ENCODE measurements at places on chromosomes 12 and 14.

DNA sequence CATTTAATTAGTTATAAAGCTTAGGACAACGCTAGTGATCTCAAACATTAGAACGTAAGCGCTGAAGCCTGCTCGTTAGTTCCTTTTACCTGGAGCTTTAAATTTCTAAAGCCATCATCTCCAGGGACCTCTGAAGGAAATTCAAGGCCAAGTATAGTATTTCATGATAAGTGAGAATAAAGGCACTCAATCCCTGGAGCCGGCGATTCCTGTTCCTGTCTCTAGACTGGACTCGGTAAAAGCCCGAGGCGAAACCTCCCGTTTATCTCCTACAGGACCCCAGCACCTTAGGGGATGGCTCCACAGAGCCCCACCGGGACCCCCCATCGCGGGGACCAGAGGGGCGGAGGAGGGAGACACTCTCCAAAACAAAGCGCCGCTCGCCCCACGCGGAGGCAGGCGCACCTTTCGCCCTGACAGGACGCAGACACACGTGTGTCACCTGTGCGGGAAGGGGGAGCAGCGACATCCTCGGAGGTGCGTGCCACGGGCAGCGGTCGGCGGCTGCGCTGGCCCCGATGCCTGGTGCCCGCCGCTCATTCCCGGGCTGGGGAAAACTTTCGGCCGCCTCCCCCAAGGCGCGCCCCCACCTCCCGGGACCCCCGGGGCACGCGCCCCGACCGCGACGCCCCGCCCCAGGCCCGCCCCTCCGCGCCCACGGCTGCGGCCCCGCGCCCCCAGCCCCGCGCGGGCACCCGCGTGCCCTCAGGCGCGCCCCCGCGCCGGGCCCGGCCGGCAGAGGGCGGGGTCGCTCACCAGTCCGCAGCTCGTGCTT, 678 bp downstream of the RPS6KA5 start:
- DNase-seq, result peak; percentile 73

DNA sequence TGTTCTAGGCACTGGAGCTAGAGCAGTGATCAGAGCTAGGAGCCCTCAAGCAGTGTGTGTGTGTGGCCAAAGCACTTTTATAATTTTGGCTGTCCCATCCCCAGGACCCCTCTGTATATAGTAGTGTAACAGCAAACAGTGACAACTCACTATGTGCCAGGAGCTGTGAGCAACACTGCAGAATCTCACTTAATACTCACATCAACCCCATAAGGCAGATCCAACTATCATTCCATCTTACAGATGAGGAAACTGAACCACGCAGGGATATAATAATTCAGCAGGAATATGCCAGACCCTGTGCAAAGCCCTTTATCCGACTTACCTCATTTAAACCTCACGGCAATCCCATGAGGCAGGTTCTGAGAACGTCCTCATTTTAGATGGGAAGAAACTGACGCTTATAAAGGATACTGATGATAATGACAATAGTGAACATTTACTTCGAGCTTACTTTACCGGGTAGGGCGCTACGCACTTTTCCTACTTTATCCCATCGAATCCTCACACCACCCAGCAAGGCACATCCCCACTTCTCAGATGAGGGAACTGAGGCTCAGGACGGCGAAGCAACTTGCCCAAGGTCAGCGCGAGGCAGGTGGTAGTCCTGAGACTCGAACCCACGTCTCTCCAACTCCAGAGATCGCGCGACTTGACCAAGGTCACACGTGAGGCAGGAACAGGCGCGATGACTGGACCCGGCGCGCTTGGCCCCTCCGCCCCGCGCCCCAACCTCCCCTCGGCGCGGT, 687 bp downstream of the RAB35 start:
- peak; percentile 23 for DNase-seq

GRCh38 chr14:75440733-75441477, 13.1 kb downstream of the JDP2 start:
- no peak for DNase-seq

- no peak for DNase-seq
Observed at GRCh38 chr12:47992776-47993175, 11.5 kb downstream of the COL2A1 start.

- DNase-seq, result no peak
Observed at GRCh38 chr12:50633955-50634354, 129.2 kb downstream of the DIP2B start.

- peak; percentile 45 for DNase-seq
Observed at GRCh38 chr14:24398653-24399446, at the start of gene NYNRIN. NYNRIN (plus strand) TSS chr14:24399003; CDS start chr14:24399247, 244 bp downstream.

DNA sequence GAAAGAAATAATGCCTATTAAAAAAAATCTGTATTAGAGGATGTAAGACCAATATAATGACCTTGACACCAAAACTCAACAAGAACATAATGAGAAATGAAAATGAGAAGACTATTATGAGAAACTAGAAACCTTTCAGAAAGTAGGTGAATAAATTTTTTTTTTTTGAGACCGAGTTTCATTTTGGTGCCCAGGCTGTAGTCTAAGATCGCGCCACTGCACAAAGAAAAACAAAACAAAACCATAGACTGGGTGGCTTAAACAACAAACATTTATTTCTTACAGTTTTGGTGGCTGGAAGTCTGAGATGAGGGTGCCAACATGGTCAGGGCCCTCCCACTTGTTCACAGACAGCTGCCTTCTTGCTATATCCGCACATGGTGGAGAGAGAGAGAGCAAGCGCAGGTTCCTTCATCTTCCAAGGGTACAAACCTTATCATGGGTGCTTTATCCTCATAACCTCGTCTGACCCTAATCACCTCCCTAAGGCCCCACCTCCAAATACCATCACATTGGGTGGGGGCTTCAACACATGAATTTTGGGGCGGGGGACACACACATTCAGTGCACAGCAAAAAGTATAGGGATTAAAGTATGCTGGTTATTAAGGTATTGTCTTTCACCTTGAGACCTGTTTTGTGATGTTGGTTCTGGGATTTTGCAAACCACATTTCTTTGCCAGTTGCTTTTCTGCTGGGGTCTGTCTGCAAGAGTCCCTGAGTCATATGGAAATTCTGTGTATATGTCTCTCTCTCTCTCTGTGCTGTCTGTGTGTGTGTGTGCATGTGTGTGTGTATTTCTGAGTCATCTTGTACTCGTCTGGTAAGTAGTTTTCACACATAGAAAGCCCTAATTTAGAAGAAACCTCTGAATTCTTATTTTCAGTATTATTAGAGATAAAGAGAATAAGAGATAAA, 26.2 kb downstream of the ZCRB1 start:
- no peak for DNase-seq

DNA sequence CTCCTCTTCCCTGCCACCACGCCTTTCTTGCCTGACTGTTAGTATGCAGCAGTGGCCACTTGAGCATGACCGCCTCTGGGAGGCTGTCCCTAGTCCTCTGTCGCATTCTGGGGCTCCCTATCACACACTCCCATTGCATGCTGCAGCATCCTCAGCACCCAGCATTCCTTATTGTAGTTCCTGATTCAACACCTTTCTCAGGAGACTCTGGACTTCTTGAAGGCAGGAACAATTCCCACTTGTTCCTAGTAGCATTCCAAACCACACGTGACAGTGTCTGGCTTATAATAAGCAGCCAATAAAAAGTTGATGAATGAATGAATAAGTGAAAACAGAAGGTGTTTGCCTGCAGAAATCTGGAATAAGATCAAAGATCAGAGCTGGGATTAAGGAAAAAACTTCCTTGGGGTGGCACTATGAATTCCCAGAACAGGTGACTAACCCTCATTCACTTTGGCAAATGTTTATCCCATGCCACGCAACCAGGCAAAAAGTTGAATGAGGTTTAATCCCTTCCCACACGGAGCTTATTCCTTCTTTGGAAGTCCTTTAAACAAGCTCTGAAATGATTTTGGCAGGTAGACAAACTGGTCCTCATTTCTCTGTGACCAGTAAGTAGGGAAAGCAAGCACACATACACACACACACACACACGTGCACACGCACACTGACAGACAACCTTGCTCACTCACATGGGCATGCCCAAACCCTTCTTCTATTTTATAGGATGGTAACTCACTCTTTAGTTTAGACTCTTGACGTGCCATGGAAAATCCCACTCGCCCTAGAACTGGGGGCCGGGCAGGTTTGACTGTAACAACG, 26.5 kb downstream of the NTF3 start:
- DNase-seq, result no peak

GRCh38 chr12:12176402-12176801, 90.4 kb downstream of the LRP6 start:
- no peak for DNase-seq

DNA sequence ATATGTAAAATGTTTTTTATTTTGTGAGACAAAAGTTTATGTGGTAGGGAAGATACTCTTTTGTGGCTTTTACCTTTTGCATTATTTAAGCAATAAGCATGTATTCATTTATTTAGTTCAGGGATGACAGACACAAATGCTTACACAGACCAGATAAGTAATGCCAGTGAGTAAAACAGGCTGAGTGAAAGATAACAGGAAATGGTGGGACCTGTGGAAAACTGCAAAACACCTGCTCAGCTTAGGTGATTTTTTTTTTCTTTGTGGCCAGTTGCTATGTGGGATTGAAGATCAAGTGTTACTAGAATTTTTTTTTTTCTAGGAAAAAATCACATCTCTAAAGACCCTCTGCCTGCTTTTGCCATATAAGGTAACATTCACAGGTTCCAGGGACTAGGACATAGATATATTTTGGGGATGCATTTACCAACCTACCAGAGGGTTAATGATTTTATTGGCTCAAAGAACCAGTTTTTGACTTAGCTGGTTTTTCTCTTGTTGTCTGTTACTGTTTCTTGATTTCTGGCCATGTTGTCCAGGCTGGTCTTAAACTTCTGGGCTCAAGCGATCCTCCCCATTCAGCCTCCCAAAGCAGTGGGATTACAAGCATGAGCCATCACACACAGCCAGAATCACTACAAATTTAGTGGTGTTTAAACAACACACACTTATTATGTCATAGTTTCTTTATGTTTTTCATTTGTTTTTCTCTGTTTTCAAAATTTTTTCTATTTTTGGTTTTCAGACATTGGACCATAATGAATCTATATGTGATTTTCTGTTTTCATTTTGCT, 9.8 kb downstream of the PSMA6 start:
- peak; percentile 11 for DNase-seq

DNA sequence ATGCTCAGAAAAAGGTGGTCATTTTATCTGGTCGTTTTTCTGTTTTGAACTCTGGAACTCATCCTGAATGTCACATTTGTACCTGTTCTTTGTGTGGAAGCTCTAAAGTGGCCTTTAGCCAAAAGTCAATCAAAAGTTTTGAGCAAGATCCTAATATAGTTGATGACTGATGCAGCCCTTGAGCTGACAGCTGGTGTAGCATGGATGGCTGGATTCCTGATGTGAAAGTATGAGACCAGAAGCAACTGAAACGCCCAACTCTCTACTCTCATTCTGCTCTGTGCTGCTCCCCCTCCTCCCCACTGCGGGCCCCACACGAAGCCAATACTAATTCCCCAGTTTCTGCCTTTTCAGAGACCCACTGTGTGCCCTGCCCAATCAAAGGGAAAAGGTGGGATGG, 10.3 kb upstream of the MYH7 start:
- peak; percentile 69 for DNase-seq

DNA sequence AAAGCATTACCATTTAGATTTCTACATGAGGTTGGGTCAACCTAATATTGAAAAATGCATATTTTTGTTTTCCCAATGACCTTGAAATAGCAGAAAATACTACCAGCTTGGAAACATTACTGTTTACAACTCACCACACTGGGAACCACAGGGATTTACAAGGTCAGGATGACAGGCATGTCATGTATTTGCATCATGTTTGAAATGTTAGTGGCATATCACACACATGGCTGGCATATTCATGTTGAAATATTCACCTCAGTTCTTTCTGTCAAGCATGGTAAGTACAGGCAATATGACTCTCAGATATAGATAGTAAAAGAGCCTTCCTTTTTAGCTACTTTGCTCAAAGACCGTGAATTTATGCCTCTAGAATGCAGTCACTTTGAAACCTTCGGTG, 593.5 kb downstream of the NOVA1 start:
- no peak for DNase-seq

DNA sequence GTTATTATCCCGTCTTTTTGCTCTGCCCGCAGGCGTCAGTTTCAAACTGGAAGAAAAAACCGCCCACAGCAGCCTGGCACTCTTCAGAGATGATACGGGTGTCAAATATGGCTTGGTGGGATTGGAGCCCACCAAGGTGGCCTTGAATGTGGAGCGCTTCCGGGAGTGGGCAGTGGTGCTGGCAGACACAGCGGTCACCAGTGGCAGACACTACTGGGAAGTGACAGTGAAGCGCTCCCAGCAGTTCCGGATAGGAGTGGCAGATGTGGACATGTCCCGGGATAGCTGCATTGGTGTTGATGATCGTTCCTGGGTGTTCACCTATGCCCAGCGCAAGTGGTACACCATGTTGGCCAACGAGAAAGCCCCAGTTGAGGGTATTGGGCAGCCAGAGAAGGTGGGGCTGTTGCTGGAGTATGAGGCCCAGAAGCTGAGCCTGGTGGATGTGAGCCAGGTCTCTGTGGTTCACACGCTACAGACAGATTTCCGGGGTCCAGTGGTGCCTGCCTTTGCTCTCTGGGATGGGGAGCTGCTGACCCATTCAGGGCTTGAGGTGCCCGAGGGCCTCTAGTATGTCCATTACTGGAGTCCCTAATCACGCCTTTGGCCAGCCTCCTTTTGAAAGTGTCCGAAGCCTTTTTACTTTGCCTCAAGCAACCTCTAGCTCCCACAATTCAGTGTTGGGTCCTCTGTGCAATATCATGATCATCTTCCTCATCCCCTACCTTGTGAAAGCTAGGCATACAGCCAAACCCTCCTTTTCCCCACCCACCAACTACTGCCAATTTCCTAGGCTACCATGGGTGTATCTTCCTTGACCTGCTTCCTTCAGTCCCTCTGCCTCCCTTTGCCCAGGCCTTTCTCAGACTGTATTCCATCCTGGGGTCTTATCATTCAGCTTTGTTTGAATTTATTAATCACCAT, 891 bp downstream of the SPRYD4 start:
- DNase-seq, result no peak

GRCh38 chr14:95225251-95225887, 68.0 kb upstream of the DICER1 start:
- no peak for DNase-seq

DNA sequence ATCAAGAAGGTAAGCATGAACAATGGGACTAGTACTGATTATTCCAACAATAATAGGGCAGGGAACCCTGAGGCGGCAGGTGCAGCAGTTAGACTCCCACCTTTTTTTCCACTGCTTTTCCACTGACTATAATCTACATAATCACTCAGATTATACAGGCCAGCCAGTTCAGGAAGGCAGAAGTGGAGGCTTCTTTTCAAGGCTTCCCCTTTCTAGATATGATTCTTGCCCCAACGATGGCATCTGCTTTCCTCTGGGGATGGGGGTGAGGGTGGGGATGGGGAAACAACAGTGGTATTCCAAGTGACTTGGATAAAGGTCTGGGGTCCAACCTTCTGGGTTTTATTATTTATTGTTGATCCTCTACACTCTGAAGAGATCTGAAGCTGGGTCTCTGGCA, 331 bp downstream of the NCKAP1L start:
- DNase-seq, result no peak

DNA sequence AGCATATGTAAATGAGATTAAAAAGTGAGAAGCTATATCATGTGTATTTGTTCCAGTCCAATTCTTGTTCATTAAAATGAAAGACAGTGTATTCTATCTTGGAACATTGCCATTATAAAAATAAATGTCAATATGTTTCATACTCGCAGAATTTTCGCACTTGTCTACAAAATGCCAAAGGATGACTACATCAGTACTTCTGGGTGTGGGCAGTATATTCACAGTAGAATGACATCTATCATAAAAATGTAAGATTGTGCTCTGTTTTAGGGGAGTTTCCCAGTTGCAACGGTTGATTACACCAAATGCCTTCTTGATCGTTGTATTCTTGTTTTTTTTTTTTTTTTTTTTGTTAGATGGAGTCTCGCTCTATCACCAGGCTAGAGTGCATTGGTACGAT, 292.3 kb upstream of the E2F7 start:
- DNase-seq, result no peak

- DNase-seq, result peak; percentile 51
Observed at GRCh38 chr12:116130431-116130830, 147.1 kb downstream of the MED13L start.
